ENCODE measurements at places on chromosomes 2 and 18.
A peak's percentile ranks its signal among the peaks of the same experiment; 100 is the strongest.

- no peak for DNase-seq
- no peak overlapping the region for H3K27ac ChIP-seq
- H3K36me3 ChIP-seq, result no peaks in the 10 kb centered on the region
- H3K27me3 ChIP-seq, result no peaks in the 10 kb centered on the region
These were observed 1130.2 kb downstream of the DSC3 start for GRCh38 chr18:29912351-29912750.

- H3K27me3 ChIP-seq, result peaks cover 32% of the 10 kb centered on the region
- H3K4me1 ChIP-seq, result no peaks in the 10 kb centered on the region
- no peak for DNase-seq
- no peak overlapping the region for H3K27ac ChIP-seq
- peaks cover 1% of the 10 kb centered on the region for H3K36me3 ChIP-seq
- no peak overlapping the region for H3K4me3 ChIP-seq
These were observed 172.5 kb downstream of the AGAP1 start for GRCh38 chr2:235666213-235666781.

GRCh38 chr2:50831676-50832075 lies 200.3 kb downstream of the NRXN1 start:
- no peaks in the 10 kb centered on the region for H3K27me3 ChIP-seq
- H3K4me3 ChIP-seq, result no peak overlapping the region
- no peaks in the 10 kb centered on the region for H3K4me1 ChIP-seq
- H3K27ac ChIP-seq, result no peak overlapping the region
- DNase-seq, result no peak

GRCh38 chr2:57207191-57207590 lies 839.4 kb upstream of the VRK2 start:
- H3K4me1 ChIP-seq, result no peaks in the 10 kb centered on the region
- no peak for DNase-seq
- H3K4me3 ChIP-seq, result no peak overlapping the region
- H3K36me3 ChIP-seq, result no peaks in the 10 kb centered on the region
- H3K27me3 ChIP-seq, result no peaks in the 10 kb centered on the region
- no peak overlapping the region for H3K27ac ChIP-seq

DNA sequence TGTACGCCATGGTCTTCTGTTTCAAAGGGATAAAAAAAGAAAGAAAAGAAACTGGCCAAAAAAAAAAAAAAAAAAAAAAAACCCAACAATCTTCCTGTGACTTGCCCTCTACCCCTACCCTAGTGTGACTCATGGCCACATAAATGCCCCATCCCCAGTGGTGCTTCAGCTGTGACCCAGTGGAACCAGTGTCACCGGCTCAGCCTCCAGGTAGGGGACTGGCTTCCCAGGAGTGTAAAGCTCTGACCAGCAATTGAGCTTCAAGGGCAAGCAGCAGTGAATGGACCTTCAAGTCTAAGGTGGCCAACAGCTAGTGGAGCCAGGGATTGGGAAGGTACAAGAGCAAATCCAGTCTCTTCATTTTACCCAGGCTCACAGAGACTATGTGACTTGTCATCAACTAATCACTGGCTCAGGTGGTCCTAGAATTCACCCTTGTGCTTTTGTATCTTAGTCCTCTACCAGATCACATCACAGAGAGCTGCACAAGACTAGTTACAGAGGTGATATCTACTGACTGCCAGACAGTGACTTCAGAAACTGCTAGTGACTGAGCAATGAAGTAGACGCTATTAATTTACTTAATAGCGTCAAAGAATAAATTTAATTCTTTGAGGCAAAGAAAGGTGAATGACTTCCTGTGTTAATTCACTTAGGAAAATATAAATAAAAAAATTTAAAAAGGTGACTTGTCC lies 1.3 kb upstream of the TGFBRAP1 start:
- H3K27ac ChIP-seq, result peak overlapping the region; percentile 91
- peaks cover 41% of the 10 kb centered on the region for H3K4me1 ChIP-seq
- H3K36me3 ChIP-seq, result peaks cover 2% of the 10 kb centered on the region
- no peak for DNase-seq
- H3K27me3 ChIP-seq, result no peaks in the 10 kb centered on the region

Measured in activated T-helper 1 cell treated with anti-CD3 and anti-CD28 coated beads, Interleukin-12 subunit alpha, Interleukin-12 subunit beta, Interleukin-2, Interleukin-4 antibody, amounts not matched to agents 30 ng/mL and 10 ng/mL and 1 ng/mL, durations not matched to agents 14 hours and 24 hours and 36 hours (primary cell).